Ammon's horn (tissue), 1 donor: ENCODE measurements at places on chromosomes 11 and 22.

- DNase-seq: no peak
Observed at GRCh38 chr11:36588099-36588498, 6.2 kb upstream of the IFTAP start.

DNA sequence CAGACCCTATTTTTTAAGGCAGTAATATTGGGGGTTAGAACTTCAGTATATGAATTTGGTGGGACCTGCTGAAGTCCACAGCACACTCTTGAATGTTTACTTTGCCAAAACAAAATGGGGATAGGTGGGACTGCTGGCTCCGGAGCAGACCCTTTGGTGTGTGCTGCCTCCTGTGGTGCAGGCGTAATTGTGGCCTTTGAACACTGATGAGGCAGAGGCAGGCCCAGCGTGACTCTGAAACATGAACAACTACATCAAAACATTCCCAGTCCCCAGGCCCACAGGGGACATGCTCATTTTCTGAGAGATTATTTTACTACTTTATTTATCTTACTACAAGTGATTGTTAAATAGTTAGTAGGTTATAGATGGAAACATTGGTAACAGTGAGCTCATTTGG, 225.0 kb upstream of the TBCEL start:
- DNase-seq: no peak

DNA sequence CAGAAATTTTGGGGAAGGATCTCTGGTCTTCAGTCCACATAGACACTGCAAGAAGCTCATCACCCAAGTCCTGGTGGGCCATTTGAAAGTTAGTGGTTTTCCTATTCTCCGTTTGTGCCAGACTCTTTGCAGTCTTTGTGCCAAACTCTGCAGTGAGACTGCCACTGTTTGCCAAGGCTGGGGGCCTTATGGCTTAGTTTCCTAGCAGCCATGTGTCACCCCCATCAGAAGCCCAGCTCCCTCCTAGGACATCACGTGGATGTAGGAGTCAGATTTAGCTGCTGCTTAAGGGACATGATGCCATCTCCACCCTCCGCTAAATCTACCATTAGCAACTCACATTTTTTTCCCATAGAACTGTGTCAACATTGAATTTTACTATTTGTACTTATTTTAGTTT, 220.0 kb downstream of the C11orf91 start:
- DNase-seq: peak; percentile 41

DNA sequence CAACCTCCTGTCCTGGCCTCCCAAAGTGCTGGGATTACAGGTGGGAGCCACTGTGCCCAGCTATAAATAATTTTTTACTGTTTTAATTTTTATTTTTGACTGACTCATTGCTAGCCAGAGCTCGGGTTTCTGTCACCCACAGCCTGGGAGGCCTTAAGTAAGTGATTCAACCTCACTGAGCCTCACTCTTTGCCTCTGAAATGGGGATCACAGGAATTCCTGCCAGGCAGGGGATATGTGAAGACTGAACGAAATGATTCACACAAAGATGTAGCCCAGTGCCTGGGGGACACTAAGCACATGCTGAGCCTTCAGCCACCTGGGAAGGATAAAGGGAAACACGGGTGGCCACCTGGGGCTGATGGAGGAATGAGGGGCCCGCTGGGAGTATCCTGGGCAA, 3.8 kb upstream of the LRRC74B start:
- no peak for DNase-seq

DNA sequence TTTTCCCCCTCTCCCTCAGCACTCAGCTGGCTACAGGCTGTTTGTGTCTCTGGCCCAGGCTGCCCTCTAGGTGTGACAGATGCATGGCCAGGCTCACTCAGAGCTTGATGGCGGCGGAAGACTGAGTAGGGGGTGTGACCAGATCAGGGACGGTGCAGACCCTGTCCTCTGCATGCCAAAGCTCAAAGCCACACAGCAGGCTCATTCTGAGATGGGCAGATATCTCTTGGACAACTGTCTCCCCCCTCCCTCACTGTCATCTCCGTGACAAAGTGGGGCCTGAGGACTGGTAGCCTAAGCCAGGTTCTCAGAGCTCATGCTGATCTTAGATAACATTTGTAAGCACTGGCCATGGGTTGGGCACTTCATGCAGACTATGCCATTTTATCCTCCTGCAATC, 231.3 kb downstream of the DSCAML1 start:
- DNase-seq: no peak

DNA sequence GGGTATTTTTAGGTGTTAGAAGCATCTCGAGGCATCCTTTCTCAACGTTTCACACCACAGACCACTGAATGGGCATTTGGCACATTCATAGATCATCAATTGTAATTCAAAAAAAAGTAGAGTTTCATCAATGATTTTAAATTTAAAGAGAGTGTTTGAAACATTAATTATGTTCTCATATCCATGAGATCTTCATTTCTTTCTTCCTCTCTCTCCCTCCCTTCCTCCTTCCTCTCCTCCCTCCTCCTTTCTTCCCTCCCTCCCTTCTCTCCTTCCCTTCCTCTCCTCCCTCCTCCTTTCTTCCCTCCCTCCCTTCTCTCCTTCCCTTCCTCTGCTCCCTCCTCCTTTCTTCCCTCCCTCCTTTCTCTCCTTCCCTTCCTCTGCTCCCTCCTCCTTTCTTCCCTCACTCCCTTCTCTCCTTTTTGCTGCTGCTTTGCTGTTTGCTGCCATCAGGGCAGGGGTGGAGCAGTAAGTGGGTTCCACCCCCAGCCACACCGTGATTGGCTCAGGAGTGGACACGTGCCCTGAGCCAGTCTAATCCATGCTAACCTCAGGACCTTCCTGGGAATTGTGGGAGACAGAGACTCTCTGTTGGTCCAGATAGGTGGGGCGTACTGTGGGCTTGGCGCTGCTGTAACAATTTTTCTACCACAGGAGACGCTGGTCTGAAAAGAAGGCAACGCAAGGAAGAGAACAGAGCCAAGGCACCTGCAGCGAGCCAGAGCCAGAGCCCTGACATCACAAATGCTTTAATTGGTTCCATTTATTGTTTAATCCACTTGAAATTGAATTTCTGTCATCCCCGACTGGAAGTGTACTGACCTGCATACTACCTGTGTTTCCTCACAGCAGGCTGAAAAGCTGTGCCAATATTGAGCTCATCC, 33.7 kb upstream of the APOBEC3A start:
- DNase-seq: peak; percentile 93

DNA sequence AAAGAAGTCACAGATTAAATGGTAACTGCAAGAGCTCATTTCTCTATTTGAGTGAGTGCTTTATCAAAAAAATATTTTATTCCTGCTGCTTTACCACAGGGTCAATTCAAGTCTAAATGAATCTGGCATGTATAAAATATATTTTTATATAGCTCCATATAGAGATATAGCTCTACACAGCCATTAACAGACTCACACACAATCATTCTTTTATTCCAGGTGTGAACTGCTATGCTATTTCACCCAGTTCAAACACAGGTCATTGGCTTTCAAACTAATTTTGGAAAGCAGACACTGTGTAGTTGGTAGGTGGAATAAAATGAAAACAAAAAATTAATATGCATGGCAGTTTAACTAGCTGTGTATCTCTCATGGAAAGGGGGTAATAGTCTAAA, 63.1 kb downstream of the MAML2 start:
- DNase-seq: no peak
